ENCODE measurements at places on chromosomes 12 and 14.

GRCh38 chr14:89912221-89912620 is 42.3 kb downstream of the EFCAB11 start:
- DNase-seq, result no peak

- no peak for DNase-seq
Observed at GRCh38 chr12:10851243-10851858, 2.1 kb upstream of the PRR4 start.

- DNase-seq, result no peak
Observed at GRCh38 chr12:20237091-20237490, 131.2 kb upstream of the PDE3A start.

- DNase-seq, result no peak
Observed at GRCh38 chr14:83006121-83006670, 1472.5 kb upstream of the SEL1L start.

DNA sequence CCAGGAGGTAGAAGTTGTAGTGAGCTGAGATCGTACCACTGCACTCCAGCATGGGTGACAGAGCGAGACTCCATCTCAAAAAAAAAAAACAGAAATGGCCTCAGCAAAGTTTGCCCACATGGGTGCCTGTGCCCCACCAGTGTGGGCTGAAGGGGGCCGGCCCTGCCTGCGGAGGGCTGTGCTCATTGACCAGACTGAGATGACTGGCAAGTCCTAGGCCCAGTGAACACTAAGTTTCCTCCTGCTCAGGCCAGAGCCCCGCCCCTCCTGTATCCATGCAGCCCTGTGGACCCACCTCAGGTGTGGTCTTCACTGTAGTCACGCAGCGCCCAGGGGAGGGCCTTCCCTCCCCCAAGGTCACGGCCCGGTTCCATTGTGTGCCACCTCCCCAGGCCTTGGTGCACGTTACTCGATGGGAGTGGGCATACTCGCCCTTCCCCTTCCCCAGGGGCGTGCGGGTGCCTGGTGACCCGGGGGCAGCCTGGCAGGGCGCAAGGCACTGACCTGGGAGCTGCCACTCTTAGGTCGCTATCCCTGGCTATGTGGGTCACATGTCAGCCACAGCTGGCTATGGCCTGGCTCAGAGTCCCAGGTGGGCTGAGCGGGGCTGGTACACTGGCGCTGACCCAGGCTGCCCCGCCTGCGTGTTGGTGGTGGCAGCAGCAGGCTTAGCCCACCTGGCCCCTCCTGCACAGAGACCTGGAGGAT is 16.1 kb downstream of the INF2 start:
- no peak for DNase-seq

DNA sequence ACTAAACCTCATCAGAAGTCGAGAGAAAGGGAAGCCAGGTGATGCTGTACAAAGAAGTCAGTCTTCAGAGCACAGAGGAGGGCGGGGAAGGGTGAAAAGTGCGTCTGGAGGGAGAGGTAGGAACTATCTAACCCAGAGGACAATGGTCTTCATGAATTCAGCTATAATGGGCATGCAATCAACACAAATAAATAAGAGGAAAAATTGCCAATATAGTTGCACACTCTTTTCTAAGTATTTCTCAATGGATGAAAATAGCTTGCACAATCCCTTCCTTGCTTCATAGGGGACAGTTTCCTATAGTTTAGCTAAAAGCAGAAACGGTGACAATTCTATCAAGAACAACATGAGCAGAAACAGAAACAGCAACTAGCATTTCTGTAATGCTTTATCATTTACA is 931.2 kb downstream of the AACS start:
- no peak for DNase-seq

DNA sequence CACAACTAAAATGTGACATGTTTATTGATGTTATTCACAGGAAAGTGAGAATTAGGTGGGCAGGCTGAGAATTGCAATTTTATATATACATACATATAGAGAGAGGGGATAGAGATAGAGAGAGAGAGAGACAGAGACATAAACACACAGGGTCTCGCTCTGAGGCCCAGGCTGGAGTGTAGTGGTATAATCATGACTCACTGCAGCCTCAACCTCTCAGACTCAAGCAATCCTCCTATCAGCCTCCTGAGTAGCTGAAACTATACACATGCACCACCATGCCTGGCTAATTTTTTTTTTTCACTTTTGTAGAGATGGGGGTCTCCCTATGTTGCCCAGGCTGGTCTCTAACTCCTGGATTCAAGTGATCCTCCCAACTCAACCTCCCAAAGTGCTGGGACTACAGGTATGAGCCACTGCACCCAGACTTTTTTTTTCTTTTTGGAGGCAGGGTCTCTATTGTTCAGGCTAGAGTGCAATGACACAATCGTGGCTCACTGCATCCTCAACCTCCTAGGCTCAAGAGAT is 49.1 kb downstream of the R3HDM2 start:
- no peak for DNase-seq

GRCh38 chr12:132525833-132526455 is 36.0 kb downstream of the FBRSL1 start:
- no peak for DNase-seq

GRCh38 chr14:68612049-68612448 is 180.8 kb downstream of the ZFP36L1 start:
- no peak for DNase-seq

GRCh38 chr12:121057794-121058193 is 18.7 kb upstream of the OASL start:
- no peak for DNase-seq

DNA sequence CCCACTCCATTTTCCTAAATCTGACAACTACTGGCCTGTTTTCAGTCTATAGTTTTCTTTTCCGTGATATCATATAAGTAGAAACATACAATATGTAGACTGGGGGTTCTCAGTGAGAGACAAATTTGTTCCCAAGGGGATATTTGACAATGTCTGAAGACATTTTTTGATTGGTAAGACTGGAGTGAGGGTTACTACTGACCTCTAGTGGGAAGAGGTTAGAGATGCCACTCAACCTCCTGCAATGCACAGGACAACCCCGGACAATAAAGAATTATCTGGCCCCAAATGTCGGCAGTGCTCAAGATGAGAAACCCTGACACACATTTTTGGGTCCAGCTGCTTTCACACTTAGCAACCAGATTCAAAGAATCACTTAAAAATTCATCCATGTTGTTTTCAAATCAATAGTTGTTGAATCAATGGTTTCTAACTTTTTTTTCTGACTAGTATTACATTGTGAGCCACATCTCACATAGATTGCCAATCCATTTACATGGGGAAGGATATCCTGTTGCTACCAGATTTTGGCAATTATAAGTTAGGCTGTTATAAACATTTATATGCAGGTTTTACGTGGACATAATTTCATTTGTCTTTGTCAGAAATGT is 307.1 kb downstream of the RPL10L start:
- DNase-seq, result no peak

- no peak for DNase-seq
Observed at GRCh38 chr14:82855912-82856391, 1322.3 kb upstream of the SEL1L start.

DNA sequence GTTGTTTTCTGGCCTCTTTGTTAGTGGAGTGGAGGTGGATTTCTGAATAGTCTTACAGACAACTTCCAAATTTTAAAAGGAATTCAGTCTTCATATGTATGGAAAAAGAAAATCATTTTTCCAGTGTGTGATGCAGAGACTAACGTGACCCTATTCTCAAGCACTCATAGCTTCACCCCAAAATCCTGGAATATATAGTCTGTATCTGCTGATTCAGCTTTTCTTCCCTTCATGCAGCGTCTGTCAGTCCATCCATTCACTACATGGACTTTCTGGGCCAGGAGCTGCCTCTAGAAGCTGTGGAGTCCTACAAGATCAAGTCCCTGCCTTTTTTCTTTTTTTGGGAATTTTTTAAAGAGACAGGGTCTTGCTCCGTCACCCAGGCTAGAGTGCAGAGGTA is 23.8 kb downstream of the KLC1 start:
- no peak for DNase-seq
